Bronchial epithelial cell (primary cell): ENCODE measurements at places on chromosomes 13 and 19. TPM values are rescaled to one million over a fixed set of nuclear protein-coding genes. Genes with fewer than 3 reads are reported as not detected.

Gene FBXO17
- 5.0 and 11.6 TPM in 2 replicates for total RNA-seq

Gene CYP4F22
- 0.13 TPM in 1 of 2 replicates, not detected in the other for total RNA-seq

Gene GTF2F2
- 33.4 and 42.4 TPM in 2 replicates for total RNA-seq

Gene GPC6
- total RNA-seq, result 0.90 and 5.5 TPM in 2 replicates

DNA sequence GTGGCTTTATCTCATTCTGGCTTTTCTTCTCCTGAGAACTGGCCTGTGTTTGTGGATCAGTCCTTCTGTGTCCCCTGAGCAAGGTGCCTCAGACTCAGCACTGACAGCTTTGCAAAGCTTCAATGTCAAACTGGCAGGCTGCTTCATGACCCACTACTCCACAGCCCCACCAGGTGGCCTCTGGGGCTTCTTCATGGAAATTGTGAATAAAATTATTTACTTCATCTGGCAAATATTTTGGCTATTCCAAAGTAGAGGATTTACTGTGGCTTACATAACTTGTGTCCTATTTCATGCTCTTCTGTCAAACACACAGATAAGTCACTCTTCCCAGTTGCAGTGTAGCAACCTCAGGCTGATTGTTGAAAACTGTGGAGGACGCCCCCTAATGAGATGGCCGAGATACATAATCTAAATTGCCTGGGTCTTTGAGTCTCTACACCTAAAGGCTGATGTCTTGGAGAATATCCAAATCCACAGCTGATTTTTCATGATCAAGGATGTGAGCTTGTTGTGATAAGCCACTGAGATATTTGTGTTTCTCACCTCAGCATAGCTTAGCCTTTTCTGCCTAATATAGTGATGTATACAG is 721.9 kb upstream of the SLC10A2 start:
- no peak for DNase-seq

GRCh38 chr19:17103177-17103576 is 27.6 kb downstream of the MYO9B start:
- DNase-seq, result no peak

GRCh38 chr19:46111376-46111775 is 13.1 kb downstream of the IGFL3 start:
- peak; percentile 45 for DNase-seq

DNA sequence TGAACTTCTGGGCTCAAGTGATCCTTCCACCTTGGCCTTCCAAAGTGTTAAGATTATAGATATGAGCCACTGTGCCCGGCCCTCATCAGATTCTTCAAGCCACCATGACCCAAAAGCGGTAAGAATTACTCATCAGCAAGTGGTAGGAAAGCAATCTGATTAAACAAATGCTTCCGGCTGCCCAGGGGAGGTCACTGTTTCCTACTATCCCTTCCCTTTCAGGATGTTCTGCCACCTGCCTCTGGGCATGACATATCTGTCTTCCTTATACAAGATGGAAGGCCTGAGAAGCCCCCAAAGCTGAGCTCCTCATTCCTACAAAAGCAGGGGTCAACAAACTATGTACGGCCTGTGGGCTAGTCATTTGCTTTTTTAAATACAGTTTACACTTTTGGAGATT is 7.0 kb downstream of the ABHD8 start:
- peak; percentile 65 for DNase-seq

DNA sequence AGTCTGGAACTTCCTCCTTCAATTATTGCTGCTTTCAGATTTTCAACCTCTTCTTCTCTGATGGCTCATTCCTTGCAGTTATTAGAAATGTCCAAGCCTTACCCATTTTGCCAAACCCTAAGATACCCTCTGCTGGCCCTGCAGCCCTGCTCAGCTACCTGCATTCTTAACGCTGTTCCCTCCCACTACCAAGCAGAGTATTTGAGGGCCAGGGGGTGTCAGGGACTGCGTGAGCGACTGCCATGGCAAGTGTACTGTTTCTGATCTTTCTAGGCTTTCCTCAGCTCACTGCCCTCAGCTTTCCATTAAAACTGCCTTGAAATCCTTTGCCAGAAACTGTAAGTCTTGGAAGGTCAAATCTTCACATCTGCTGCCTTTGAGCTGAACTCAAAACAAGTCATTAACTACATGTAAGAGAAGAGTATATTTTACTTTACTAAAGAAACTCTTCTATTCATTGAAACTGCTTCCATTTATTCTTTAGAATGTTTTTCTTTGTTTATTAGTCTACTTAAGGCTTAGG is 41.0 kb downstream of the HS6ST3 start:
- DNase-seq, result no peak

DNA sequence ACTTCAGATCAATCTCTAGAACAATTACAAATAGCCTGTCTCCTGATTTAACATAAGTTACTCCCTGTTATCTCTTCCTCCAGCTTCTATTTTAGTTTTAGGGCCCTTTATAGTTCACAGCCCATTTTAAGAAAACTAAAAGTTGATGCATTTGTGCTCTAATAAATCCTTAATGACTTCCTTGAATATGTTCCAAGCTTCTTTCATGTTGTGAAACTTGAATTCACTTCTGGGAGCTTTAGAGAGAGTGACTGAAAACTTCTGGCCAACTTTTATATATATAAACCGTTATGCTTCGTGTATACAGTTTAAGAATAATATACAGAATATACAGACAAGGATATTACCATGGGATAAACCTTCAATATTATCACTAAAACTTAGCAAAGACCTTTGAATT is 366.8 kb downstream of the TBC1D4 start:
- no peak for DNase-seq

DNA sequence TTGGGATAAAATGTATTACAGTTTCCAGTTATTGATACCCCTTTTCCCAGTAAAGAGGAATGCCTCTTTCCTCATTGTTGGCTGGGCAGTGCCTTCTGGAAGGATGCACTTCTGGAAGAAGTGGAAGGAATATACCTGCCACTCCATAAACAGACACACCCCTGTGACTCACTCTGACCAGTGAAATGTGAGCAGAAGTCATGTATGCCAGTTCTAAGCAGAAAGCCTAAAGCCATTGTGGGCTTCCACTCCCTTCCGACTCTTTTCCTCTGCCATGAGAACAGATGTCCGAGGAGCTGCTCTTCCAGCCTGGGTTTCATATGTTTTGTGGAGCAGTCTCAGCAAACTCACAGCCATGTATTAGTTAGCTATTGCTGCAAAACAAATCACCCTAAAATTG is 166.1 kb upstream of the SERP2 start:
- peak; percentile 68 for DNase-seq

- peak; percentile 66 for DNase-seq
These were observed 14.8 kb downstream of the DHX34 start for GRCh38 chr19:47363758-47364531.

GRCh38 chr19:37593996-37594303 is 642 bp downstream of the ZNF571 start:
- DNase-seq, result no peak

- DNase-seq, result peak; percentile 1
These were observed 403.3 kb upstream of the ATXN8OS start for GRCh38 chr13:69704311-69704710.
